ENCODE measurements at places on chromosomes 12 and 14.

DNA sequence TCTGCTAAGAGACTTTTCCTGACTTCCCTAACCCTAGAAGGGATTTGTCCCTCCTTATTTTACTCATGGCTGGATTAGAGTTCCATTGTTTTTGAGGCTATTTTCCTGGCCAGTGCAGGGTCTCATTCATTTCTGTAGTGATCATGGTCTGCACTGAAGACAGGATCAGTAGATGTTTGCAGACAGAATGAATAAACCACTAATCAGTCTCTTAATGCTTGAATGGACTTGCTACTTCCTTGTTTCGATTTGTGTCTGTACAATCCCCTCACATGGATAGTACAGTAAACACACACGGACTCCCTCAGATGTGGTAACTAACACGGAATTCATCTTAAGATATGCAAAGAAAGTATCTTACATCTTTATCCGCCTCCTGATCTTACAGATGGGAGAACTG lies 102.6 kb upstream of the PRB2 start:
- no peak for DNase-seq

DNA sequence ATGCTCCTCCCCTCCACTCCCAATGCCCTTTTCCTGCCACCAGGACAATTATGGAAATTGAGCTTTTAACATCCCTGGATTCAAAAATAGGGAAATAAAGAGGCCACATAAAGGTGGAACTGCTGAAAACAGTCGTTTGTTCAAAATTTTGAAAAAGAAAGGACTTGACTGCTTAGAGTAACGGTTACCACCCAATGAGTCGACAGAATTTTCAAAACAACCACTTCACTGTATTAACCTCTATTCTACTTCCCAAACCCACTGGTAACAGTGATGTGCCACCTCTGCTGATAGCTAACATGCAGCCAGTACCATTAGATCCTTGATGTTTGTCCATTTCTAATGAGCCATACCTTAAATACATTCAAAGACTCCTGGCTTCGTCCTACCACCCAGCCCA lies 4.9 kb downstream of the ST8SIA1 start:
- DNase-seq = no peak

DNA sequence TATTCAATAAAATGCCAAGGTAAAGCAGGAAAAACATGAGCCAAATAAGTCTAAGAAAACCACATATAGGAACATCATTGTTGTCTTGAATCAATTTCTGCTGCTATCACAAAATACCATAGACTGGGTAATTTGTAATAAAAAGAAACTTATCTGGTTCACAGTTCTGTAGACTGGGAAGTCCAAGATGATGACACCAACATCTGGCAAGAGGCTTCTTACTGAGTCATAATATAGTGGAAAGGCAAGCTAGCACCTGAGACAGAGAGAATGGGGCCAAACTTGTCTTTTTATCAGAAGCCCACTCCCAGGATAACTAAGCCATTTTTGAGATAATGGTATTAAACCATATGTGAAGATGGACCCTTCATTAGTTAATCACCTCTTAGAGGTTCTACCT lies 975.9 kb downstream of the FLRT2 start:
- DNase-seq = no peak

DNA sequence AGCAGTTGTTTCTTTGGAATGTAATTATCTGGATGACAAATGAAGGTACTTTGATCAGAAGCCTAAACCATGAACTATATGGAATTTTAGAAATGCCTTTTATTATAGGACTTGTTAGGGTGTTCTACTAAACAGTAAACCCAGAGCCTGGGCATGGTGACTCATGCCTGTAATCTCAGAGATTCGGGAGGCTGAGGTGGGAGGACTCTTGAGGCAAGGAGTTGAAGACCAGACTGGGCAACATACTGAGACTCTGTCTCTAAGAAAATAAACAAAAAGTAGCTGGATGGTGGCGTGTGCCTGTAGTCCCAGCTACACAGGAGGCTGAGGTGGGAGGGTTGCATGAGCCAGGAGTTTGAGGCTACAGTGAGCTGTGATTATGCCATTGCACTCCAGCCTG lies 23.9 kb downstream of the PALS1 start:
- peak; percentile 60 for DNase-seq

DNA sequence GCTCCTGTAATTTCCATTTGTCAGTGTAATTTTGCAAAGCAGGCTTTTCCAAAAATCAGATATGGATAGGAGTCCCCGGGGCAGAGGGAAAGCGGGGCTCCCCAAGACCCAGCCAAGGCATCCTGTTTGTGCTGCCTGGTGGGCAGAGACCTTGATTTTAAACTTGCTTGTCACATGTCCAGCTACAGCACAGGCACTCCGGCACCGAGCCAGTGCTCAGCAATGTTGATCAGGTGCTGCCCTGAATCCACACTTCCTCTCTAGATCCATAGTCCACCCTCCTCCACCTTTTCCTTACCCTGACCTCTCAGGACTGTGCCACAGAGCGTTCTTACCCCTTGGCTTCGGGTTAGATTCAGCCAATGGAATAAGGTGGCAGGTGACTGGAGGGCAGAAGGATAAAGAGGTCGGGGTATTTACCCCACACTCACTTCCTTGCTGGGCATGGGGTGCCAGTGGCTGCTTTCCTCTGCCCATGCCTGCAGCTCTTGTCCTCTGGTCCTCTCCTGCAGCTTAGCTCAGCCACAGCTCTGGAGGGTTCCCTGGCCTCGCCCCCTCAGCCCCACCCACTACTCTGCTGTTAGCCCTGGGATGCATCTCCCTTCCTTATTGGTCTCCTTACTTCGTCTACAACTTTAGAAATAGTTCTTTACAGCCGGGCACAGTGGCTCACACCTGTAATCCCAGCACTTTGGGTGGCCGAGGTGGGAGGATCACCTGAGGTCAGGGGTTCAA lies 80.1 kb downstream of the IRF2BPL start:
- no peak for DNase-seq

- DNase-seq = peak; percentile 83
Observed at GRCh38 chr12:52440821-52441319, 6.7 kb upstream of the KRT75 start.

DNA sequence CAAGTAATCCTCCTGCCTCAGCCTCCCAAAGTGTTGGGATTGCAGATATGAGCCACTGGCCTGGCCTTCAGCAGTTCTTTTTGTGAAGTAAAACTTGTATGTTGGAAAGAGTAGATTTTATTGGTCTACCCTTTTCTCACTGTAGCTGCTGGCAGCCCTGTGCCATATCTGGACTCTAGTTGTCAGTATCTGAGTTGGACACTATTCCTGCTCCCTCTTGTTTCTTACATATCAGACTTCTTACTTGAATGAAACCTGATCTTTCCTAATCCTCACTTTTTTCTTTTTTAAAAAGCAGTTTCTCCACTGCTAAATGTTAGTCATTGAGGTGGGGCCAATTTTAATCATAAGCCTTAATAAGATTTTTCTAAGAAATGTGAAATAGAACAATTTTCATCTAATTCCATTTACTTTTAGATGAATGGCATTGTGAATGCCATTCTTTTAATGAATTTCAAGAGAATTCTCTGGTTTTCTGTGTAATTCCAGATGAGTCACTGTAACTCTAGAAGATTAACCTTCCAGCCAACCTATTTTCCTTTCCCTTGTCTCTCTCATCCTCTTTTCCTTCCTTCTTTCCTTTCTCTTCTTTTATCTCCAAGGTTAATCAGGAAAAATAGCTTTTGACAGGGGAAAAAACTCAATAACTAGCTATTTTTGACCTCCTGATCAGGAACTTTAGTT lies 88.7 kb downstream of the APAF1 start:
- no peak for DNase-seq

- DNase-seq = no peak
Observed at GRCh38 chr14:72444701-72445100, 449.2 kb downstream of the DPF3 start.

GRCh38 chr12:53193985-53194716 lies 12.9 kb downstream of the ITGB7 start:
- DNase-seq = no peak

- peak; percentile 77 for DNase-seq
Observed at GRCh38 chr14:22898302-22899090, 15.5 kb downstream of the REM2 start.

GRCh38 chr12:4934407-4935035 lies 24.8 kb downstream of the KCNA1 start:
- no peak for DNase-seq

DNA sequence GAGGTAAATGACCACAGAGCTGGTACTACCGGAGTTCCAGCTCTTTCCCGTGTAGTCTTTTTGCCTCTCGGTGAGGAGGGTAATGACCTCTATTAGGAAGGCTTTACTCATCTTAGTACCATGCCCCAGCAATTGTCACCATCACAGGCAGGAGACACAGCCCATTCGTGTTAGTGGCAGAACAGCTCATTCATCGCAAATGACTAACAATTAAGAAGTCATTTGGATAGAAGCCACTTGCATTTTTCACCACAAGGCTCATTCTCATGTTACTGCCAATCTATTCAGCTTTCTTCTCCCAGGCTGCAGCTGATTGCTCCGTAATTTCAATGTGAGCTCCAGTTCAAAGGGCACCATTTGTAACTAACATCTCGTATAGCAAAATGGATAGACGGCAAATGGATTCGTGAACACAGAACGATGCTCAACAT lies 718.8 kb upstream of the TMEM132C start:
- peak; percentile 87 for DNase-seq

GRCh38 chr12:53219292-53219955 lies 12.4 kb upstream of the ITGB7 start:
- DNase-seq = peak; percentile 61

Measured in AG10803 (cell line).